Type B pancreatic cell (in vitro differentiated cells): ENCODE measurements at places on chromosomes 13 and 19. TPM values are rescaled to one million over a fixed set of nuclear protein-coding genes. Genes with fewer than 3 reads are reported as not detected.

GRCh38 chr13:106331116-106331515 lies 204.3 kb downstream of the EFNB2 start:
- no peak for DNase-seq

DNA sequence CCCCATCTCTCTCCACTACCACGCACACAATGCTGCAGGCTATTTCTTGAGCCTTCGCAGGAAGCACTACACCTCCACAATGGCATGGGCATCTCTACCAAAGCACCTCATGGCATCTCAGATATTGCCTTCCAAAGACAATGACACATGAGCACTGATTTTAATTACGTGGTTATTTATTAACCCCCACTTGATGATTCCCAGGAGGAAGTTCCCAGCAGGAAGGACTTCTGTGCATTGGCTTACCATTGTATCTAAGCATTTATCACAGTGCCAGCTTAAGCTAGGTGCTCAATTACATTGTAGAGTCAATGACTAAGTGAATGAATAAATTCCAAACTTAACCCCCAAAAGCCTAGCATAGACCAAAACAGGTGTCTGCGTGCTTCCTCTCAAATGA lies 101.4 kb downstream of the ABCC4 start:
- no peak for DNase-seq

DNA sequence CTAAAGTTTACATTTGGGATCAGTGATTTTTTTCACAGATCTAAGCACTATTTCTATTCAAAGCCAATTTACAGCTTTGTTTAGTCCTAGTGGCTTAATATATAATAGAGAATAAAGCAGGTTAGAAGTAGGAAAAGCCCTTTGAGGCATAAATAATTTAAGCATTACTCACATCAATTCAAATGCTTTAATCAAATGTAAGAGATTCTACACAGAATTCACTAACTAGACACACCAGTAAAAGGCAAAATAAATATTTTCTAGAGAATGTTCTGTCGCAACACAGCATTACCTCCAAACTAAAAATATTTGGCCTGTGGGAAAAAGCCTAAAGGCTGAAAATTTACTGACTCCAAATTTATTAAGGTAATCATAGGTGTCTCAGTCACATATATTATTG lies 31.3 kb downstream of the KCTD12 start:
- DNase-seq: no peak

- DNase-seq: no peak
Measured at GRCh38 chr13:110560601-110561343, 750 bp downstream of the RAB20 start.

GRCh38 chr19:43586346-43586745 lies 9.6 kb downstream of the IRGQ start:
- no peak for DNase-seq

GRCh38 chr13:50587115-50587514 lies 256.4 kb downstream of the DLEU7 start:
- no peak for DNase-seq

DNA sequence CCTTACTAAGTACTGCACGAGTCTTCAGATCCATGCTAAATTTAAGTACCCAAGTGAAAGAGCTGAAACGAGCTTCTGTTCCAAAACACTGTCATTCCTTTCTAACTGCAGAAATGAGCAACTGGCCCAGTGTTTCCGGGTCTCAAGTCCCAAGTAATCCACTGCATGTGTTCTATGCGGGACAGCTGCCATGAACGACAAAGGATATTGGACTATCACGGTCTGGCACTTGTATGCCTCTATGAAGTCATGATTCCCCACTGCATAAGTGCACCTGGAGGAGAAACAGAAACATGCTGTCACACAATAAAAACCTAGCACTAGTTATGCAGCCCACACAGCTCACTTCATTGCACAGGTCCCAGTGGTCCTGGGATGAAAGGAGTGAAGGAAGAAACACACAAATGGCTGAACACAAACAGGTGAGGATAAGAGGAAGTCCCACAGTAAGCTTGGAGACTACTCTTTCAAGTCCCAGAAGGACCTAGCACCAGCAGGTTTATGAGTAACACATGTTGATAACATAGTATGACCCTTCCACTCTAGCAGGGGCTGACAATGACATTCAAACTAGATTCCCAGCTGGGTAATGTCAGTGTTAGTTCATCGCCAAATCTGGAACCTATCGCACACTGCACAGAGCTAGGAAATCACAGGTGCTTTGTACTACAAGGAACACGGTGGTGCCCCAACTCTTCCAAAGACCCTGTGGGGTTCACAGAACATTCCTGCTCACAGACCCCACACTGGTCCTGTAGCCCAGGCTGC lies 11.3 kb downstream of the PCID2 start:
- no peak for DNase-seq

- DNase-seq: no peak
Measured at GRCh38 chr13:40749327-40749726, 21.7 kb downstream of the MRPS31 start.

- DNase-seq: no peak
Measured at GRCh38 chr19:29410601-29411000, 115.2 kb upstream of the VSTM2B start.

DNA sequence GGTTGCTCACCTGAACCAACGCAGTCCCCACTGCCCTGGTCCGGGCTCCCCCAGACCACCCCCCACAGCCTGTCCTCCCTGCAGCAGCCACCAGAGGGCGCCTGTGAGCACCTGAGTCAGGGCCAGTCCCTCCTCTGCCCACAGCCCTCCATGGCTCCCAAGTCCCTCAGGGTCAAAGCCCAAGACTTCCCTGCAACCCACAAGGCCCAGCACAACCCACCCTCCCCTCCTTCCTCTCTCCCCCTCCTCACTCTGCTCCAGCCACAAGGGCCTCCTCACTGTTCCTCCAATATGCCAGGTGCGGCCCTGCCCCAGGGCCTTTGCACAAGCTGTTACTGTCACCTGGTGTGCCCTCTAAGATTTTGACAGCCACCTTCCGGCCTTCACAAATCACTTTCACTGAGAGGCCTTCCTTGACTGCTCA lies 10.9 kb downstream of the GNA15 start:
- no peak for DNase-seq

The SOX1 gene
- total RNA-seq: 0.17 and 1.3 TPM in 2 replicates

The SLC15A1 gene
- total RNA-seq: 3.2 and 10.9 TPM in 2 replicates

The PEG3 gene
- not detected in 2 replicates for total RNA-seq

The RASAL3 gene
- not detected in 2 replicates for total RNA-seq

The ZNF544 gene
- 52.0 and 52.5 TPM in 2 replicates for total RNA-seq

The PSG2 gene
- total RNA-seq: not detected in 2 replicates

The ZNF524 gene
- total RNA-seq: 13.6 and 23.9 TPM in 2 replicates
